ENCODE measurements at places on chromosomes 4 and X.

GRCh38 chr4:169295822-169296221 lies 25.1 kb upstream of the SH3RF1 start:
- DNase-seq = no peak

- DNase-seq = no peak
Measured at GRCh38 chrX:39194673-39195072, 393.4 kb downstream of the MID1IP1 start.

DNA sequence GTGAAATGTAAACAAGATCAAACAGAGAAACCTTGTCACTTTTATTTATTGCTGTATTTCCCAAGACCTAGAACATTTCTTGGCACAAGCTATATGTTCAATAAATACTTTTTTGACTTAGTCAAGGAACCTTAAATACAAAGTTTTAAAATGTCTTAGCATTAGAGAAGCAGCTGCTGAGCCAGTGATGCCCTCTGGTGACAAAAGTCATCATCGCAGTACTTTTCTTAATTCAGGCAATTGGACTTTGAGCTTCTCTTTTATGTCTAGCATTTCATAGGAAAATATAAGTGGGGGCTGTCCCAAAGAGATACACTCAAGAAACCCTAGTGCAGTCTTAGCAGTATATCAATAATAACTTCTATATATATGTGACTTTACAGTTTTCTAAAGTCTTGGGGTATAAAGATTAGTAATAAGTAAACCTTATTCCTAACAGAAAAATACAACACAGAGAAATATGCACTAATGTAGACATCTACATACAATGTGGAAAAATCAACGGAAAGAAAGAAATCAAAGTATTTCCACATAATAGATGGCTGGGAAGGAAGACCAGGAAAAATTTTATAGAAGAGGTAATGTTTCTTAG lies 118.4 kb downstream of the DTHD1 start:
- DNase-seq = no peak

GRCh38 chr4:146334862-146335449 lies 120.6 kb downstream of the REELD1 start:
- no peak for DNase-seq

DNA sequence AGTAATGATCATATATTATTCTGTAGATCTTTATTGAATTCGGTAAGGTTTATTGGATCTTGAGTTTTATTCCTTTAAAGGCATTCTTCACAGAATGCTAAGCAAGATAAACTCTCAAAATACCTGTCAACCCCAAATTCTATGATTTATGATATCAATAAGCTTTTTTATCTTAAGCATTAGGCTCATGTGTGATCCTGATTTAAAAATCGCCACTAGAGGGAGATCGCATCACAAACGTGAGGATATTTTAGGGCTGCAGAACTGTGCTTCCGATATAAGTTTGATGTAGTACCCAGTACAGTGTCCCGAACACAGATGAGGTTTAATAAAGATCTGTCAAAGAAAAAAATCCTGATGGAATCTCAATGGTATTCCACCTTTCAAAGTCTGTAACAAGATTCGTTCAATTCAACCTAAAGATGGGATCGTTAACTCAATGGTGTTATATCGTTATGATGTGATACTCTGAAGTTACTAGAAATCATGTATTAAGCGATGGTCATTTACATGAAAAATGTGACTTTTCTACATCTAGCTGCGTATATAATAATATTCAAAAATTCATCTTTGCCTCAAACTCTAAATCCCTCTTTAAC lies 169.0 kb downstream of the CORIN start:
- DNase-seq = no peak

DNA sequence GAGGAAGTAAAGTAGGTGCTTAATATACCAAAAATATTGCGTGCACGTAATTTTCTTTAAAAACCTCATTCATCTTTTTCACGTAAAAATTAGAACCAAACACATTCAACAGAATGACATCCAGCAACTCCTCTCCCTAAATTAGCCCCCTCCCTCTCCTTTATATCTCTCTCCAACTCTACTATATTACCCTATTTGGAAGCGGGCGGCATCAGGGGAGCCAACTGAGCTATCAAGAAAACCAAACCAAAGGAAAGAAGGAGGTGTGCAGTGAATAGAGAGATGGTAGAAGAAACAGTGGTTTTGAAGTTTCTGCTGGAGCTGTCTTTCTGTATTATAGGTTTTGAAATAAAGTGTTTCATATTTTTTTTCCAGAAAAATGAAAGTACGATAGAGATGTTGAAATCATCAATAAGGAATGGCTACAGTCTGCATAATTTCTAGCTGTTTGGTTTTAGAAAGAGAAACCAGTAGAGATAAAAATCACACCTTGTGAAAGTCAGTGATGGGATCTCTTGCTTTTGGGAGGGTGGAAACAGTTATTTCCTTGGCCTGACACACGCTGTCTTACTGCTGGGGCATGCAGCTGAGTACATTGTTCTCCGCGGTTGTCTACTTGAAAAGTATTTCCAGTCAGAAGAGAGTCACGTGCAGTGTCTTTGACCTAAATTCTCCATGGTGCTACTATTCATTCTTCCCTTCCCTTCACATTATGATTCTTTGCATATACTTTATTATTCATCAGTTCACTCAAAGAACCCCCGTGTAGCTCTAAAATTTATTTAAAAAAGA lies 94.1 kb upstream of the WDR17 start:
- DNase-seq = no peak

- DNase-seq = peak; percentile 68
Measured at GRCh38 chrX:111095974-111096895, at the start of gene PAK3. TSS of gene PAK3 (plus strand) at chrX:111096191. CDS start at chrX:111123104, 26,913 bp downstream.

- DNase-seq = no peak
Measured at GRCh38 chrX:36019125-36019524, 99.6 kb downstream of the CFAP47 start.

- no peak for DNase-seq
Measured at GRCh38 chrX:123626962-123627361, 105.9 kb downstream of the THOC2 start.

All from ovary (tissue), 10 donors.